ENCODE measurements at places on chromosomes 12 and 14.

GRCh38 chr14:44963044-44963528, 1.1 kb downstream of the TOGARAM1 start:
- no peak for DNase-seq

DNA sequence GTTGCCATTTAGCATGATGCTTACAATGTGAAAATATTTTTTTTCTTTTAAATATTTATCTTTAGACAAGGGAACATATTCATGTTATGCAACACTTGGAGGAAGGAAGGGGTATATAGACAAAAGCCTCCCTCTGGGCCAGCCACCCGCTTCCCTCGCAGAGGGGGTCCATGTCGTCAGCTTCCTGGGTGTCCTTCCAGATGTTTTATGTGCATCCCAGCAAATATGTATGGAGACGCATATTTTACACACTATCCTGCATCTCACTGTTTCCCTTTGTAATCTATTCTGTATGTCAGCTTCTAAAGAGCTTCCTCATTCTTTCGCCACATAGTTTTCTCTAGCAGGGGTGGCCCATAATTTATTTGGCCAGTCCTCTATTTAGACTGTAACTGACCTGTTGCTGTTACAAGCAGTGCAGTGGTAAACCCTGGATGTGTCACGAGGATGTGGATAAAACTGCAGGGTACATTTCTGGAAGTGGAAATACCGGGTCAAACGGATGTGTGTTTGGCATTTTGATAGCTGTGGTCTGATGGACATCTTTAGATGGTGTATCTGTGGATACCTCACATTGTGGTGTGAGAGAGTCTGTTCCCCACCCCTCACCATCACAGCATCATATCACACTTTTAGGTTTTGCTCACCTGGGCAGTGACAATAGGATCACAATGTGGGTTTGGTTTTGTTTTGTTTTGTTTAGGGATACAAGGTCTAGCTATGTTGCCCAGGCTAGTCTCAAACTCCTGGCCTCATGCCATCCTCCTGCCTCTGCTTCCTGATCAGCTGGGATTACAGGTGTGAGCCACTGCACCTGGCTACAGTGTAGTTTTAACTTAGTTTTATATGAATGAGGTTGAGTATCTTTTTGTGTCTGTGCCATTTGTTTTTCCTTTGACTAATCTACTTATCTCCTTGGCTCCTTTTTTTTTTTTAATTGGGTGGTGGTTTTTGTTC, 31.6 kb downstream of the FAM222A start:
- no peak for DNase-seq

DNA sequence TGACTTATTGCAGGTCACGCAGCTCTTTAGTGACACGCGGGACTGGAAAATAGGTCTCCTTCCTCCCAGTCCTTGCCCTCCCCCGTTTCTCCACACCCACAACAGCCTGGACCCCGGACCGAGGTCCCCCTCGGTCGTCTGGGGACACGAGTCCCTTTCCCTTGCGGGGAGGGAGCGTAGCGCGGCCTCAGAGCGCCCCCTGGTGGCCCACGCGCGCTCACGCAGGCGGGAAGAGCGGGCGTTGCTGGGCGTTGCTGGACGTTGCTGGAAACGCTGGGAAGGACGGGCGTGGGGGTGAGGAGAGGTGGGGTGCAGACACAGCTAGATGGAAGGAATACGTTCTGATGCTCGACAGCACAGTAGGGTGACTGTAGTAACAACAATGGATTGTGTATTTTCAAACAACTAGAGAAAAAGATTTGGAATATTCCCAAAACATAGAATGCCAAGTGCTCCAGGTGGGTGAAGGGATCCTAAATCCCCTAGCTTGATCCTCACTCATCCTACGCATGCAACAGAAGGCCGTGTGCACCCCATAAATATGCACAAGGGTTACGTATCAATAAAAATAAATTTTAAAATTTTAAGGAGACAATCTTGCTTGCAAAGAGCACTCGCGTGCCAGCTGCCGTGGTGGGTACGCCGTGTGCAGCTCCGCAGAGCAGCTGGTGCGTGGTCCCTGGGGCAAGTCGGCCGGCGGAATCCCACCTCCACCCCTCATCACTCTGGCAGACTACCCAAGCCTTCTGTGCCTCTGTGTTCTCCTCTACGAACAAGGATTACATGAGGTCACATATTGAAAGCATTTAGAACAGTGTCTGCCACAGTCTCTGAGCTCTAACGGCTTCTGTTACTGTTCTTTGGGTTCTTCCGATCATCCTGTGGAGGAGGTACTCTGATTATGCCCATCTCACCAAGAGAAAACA, 87.4 kb downstream of the B4GALNT3 start:
- DNase-seq, result peak; percentile 64

GRCh38 chr12:93798279-93799151, 121.3 kb downstream of the CRADD start:
- DNase-seq, result no peak

DNA sequence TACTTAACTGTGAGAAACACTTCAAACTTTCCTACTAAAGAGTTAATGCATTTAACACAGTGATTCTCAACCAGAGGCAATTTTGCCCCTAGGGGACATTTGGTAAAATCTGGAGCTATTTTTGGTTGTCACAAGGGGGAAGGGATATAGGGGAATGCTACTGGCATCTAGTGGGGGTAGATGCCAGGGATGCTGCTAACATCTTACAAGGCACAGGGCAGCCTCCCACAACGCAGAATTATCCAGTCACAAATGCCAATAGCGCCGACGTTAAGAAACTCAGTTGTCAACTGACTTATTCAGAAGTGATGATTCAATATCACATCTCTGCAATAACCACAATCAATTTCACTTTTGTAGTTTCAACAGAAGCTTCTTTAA, 2.0 kb downstream of the EEA1 start:
- peak; percentile 17 for DNase-seq

DNA sequence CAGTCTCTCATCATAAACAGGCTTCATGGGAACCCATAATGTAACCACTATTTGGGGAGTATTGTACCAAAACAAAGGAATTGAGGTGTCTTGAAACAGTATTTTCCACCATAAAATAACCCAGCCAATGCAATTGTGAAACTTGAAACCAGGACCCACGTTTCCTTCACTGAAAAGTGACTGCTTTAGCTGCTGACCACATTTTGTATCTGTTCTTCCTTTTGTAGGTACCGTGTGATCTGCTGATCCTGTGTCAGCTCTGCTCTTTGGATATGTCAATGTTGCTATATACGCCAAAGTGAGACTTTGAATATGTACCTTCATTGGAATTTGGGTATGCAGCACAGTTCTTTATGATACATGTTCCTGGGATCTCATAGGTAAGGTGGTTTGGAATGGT, 95.1 kb upstream of the CNTN1 start:
- no peak for DNase-seq

DNA sequence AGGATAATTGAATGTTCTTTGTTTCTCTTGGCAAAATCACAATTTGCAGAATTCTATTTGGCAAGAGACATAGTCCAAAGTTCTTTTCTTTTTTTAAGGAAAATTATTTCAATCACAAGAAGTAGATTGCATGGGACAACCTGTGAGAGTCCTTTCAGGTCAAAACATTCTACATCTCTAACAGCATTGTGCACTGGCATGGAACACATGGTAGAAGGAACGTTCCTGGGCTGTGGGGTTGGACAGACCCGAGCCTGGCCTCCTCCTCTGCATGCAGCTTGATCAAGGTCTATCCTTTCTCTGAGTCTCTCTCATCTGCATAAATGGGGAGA, 88.6 kb upstream of the CPSF6 start:
- DNase-seq, result no peak

DNA sequence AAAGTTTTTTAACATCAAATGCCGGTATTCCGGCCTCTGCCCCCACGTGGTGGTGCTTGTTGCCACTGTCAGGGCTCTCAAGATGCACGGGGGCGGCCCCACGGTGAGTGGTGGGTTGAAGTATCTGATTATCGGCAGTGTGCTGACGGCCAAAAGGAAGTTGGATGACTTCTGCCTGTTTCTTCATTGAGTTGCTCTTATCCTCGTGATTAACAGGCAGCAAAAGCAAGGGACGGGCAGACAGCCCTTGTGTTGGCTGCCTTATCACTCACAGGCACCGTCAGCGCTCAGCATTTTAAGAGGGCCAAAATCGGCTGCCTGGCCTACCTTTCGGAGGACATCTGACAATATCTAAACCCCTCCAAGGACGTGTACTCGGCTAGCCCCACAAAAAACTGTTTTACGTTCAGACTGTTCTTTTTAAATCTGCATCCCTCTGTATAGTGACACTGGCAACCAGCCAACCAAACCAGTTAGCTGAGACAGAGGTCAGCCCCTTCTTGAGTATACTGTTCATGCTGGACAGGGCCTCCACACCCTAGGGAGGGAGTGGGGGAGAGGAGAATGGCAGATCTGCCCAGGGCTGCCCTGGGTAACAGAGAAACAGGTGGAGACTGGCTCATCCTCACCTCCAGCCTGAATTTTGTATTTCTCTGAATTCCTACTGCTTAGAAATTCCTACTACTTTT, 22.9 kb upstream of the AKAP5 start:
- no peak for DNase-seq

DNA sequence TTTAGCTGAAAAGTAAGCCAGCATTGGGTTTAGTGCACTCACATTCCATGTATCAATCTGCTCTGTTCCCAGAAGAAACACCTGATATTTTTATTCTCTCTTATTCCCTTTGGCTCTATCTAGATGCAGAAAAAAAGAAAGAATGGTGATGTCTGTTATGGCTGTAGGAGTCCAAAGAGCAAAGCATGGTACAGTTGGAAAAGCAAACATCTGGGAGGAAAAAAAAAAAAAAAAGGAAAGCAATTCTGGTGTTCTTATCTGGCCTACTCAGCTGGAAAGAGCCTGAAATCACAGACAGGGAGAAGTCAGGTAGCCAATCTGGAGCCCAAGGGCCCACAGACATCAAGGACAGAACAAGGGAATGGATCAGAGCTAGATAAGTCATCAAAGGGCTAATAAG, 293.9 kb downstream of the DUSP6 start:
- DNase-seq, result no peak

- no peak for DNase-seq
Measured at GRCh38 chr12:2265461-2266167, 212.8 kb downstream of the CACNA1C start.

DNA sequence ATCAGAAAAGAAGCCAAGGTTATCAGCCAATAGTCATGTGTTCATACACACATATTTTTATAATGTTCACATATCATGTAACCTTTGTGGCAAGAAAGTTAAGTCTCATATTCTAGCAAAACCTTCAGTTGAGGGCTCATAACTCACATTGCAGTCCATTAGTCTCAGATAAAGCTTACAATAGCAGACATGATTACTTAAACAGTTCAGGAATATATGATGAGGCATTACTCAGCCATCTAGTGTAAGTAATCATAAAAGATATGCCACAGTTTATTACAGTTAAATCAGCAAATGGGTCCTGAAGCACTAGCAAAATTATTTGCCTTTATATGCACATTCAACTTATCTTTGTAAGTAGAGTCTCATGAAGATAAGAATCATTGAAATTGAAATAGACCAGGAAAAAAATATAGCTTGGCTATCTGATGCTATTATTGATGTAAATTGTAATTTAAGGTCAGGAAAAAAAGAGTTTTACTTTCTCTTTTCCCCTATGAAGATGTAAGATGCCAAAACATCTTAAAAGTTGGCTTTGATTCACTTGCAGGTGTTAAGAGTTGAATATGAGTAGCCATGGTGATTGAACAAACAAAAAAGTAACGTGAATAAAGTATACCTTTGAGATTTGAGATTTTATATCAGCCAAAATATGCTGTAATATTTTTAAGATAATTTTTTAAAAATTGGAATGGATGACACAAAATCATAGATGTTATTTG, 537.0 kb downstream of the SLC6A15 start:
- DNase-seq, result no peak

GRCh38 chr14:23751616-23752015, 115.5 kb downstream of the DHRS2 start:
- DNase-seq, result no peak

GRCh38 chr14:64200170-64200569, 94.0 kb downstream of the ESR2 start:
- no peak for DNase-seq

DNA sequence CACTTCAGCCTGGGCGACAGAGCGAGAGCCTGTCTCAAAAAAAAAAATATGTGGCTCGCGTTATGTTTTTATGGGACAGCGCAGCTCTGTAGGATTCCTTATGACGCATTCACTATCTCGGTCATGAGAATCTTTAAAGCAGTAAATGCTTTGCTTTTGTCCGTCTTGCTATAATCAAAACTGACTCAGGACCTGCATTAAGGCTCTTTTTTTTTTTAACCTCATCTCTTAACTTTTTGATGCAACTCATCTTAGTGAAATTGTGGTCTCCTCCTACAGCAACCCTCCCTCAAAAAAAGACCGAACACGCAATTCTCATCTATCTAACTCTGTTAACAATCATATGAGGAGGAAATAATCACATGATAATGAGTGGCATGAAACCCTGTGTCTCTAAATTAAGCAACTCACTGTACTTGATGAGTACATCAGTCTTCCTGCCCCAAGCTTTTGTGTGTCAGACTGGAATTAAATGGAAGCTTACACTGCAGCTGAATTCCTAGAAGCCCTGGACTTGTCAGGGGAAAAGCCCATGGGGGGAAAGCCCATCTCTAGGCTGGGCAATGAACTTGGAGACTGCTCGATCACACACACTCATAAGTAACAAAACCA, 4.3 kb downstream of the P2RX4 start:
- no peak for DNase-seq

- DNase-seq, result no peak
Measured at GRCh38 chr12:120757949-120758348, 32.3 kb downstream of the ACADS start.

DNA sequence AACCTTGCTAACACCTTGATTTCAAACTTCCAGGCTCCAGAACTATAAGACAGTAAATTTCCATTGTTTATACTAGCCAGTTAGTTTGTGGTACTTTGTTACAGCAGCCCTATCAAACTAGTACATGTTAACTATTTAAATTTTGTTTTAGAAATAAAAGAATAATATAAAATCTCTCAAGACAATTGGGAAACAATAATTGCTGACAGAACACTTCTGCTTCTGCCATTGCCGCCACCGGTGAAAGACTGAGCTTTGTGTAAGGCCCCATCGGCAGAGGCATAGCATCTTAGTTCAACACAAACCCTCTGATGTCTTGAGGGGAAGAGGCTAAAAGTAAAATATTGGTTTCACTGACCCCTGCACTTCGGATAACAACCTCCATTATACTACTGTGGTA, 1607.1 kb upstream of the SEL1L start:
- no peak for DNase-seq

- DNase-seq, result no peak
Measured at GRCh38 chr12:16075887-16076286, 164.8 kb downstream of the DERA start.

- no peak for DNase-seq
Measured at GRCh38 chr12:26112703-26113147, 12.1 kb downstream of the BHLHE41 start.

DNA sequence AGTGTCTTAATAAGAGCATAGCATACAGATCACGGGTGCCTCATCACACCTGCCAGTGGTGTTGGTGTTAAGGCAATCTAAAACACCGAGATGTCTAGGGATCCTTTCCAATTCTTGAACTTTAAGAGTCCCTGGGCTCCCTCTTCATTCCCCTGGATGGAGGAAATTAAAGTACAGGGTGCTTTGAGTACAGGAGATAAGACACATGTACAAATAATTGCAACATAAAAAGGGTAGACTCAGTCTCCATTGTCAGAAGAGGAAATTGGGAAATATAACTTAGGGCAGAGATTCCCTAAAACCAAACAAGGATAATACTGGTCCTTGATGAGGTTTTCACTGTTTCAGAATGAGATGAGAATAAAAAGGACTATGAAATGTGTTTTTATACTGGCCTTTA, 34.9 kb downstream of the SCFD1 start:
- DNase-seq, result no peak

- DNase-seq, result no peak
Measured at GRCh38 chr12:25894759-25895158, 63.7 kb upstream of the RASSF8 start.
